ENCODE measurements at places on chromosomes 1 and 21. TPM values are rescaled to one million over a fixed set of nuclear protein-coding genes. Genes with fewer than 3 reads are reported as not detected.

DNA sequence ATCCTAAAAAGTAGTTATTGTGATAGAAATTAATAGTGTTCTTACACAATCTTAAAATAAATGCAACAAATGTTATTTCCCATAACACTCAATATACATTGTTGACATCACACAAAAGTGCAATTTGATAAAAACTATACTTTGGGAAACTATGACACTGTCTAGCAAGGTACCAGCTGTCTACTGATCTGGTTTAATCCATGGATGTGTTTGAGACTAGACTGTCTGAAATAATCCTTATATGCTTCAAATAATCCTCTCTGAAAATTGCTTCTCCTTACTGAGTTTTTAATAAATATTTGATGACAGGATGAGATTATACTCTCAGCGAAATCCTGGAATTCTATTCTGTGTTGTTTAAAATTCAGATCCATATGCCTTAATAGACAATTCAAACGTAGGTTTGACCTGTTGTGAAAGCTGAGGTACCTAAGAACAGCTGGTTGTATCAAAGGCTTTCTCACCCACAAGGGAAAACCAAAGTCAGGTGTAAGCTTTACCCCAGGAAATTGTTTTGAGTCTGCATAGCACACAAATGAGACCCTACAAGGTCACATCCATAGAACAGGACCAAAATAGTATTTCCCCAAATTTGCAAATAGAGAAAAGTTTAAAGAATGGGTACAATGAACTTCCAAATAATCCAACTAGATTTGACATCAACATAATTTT lies 8.8 kb upstream of the GFI1 start:
- DNase-seq: no peak

DNA sequence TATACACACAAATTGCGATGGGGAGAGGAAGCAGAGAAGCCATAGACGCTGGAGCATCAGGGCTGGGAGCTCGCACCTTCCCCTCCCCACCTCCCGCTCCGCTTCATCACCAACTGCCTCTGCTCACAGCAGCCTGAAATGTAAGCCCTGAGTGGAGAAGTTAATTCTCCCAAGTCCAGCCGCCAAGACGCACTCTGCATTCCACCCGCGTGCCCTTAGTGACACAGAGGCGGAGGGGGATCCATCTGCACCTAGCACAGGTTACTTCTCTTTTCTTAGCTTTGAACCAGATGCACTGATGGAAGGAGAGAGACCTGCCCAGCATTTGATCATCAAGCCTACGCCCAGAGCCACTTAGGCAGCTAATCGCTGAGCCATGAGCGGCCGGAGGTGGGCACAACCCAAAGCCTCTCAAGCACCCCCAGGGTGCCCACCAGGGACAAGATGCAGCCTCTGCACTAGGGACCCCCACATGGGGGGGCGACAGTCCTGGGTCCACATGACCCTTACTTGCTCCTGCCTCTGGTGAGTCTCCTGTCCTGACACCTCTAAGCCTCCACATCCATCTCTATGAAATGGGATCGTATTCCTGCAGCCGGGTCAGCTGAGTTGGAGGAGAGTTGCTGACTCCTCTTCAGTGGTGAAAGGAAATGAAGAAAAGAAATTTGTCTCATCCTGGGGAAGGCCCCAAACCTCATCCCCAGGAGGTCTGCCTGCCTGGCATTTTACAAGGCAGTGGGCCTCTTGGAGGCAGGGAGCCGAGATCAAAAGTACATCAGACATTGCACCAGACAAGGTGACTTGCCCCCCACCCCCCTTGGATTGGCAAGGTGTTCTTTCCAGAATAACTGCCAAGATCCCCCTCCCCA lies 316.2 kb downstream of the MATN1 start:
- DNase-seq: peak; percentile 21

DNA sequence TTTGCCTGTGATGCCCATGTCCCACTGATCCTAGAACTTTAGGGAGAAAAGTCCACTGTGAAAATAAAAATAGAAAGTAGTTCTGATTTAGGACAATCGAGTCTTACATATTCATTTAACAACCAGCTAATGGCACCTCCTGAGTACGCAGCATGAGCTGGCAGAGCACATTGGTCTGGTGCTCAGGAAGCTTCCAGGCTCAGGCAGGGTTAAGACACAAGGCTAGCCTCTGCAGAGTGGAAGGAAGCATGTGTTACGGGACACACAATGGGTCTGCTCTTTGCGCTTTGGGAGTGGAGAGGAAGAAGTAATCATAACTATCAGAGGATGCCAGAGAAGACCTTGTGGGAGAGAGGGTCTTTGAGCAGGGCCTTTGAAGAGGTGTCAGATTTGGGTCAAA lies 4.2 kb upstream of the KLHDC8A start:
- DNase-seq: no peak

Gene CYP4Z1
- not detected for total RNA-seq

Gene PTPRU
- total RNA-seq: 18.0 TPM

Gene NPL
- 5.0 TPM for total RNA-seq
